ENCODE measurements at places on chromosomes 4 and X.
A peak's percentile ranks its signal among the peaks of the same experiment; 100 is the strongest.

- no peak for DNase-seq
These were observed 85.7 kb downstream of the TSPAN5 start for GRCh38 chr4:98572697-98573096.

GRCh38 chr4:153784166-153784699, 4.7 kb downstream of the SFRP2 start:
- no peak for DNase-seq

- no peak for DNase-seq
These were observed 120.3 kb downstream of the EVC2 start for GRCh38 chr4:5588046-5588445.

- no peak for DNase-seq
These were observed 287.7 kb upstream of the EMCN start for GRCh38 chr4:100805538-100805937.

GRCh38 chrX:95290455-95290854, 1394.2 kb upstream of the DIAPH2 start:
- DNase-seq = no peak

- DNase-seq = peak; percentile 27
These were observed 775 bp downstream of the KCTD8 start for GRCh38 chr4:44447563-44448504.

GRCh38 chr4:3502941-3503936, 29.0 kb downstream of the LRPAP1 start:
- DNase-seq = no peak

DNA sequence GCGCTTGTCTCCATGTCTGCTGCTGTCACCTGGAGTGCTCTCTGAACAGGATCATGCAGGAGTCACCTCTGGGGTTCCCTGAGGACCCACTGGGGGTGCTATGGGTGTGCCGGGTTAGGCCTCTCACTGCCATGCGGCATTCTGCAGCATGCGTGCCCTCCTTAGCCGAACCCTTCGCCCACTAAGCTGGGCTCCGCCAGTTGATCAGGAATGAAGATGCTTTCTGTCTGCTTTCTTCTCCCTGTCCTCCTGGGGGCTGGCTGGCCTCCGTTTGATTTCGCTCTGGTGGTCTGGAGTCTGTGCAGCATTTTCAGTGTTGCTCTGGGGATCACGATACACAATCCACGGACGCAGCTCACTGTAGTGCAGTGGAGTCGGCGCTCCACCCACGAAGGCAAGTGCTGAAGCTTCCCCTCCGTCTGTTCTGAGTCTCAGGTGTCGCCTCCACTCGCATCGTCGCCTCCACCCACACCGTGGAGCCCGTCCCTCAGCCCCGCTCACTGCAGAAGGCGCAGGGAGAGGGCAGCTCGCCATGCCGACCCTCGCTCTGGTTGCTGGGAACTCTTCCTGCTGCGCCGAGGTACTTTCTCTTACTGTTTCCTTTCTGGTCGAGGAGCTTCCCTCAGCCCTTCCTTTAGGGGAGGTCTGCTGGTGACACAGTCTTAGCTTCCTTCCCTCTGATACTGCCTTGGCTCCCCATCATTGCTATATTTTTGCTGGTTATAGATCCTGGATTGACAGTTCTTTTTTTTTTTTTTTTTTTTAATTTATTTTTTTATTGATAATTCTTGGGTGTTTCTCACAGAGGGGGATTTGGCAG, 29.2 kb downstream of the LETM1 start:
- DNase-seq = no peak

DNA sequence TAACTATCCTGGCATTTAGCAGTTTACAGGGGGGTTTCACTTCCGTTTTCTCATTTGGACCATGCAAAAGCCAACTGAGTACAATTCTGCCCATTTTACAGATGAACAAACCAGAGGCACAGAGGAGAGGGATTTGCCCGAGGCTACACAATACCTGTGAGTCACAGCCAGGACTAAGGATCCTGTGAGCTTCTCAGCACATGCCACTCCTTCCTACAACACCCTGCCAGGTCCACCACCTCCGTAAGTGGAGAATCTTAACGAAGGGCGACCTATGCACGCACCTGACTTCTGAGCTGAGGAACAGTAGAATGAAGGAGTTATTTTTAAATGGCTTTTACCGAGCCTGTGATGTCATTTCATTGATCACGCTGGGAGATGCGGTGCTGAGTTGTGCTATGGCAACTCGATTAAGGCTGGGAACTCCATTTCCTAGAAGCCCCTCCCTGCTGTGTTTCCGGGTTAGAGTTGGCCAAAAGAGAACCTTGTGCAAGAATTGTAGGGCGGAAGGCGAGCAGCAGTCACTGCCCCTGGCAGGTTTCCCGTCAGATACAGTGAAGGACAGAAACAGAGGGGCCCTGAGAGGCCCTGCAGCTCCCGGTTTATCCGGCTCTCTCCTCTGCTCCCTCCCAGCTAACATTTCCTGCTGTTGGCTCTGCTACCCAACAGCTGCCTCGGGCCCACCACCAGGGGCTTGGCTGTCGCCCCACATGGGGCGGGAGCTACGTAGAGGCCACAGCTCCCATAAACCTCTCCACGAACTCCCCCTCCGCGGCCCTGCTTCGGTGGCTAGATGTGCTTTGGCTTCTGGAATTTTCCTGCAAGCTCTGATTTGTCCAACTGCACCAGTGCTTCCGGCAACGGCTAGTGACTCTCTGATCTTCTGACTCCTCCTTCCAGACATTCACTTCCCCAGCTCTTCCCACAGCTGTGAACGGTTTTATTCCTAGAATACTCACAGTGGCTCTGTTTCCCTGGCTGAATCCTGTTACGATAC, 75.1 kb upstream of the USP9X start:
- DNase-seq = peak; percentile 45

DNA sequence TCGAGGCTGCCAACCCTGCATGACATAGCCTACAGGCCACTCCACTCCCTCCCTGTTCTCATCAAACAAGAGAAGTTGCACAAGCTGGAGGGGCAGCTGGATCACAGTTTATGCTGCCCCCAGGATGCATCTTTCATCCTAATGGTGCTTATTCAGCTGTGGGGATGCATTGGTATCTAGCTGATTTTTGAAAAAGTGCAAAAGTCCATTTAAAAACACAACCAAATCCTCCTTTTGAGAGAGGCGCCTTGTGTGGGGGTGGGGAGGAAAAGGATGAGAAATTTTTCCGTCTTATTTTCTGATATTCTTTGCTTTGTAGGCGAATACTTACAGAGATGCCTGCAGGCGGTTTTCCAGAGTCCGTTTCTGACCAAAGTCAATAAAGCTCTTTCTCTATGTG, 276.4 kb upstream of the BOD1L1 start:
- DNase-seq = no peak

- DNase-seq = no peak
These were observed 108.3 kb downstream of the TBC1D19 start for GRCh38 chr4:26692014-26692726.

DNA sequence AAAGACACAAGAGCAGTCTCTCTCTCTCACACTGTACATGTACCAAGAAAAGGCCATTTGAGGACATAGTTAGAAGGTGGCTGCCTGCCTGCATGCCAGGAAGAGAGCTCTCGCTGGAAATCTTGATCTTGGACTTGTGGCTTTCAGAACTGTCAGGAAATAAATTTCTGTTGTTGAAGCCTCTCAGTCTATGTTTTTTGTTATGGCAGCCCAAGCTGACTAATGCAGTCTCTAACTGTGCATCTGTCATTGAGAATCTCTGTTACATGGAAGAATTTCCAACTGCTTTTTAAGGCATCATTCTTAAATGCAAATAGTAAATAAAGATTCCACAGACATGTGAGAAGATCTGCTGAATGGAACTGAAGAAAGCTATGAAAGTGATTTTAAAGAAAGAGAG, 198.3 kb downstream of the PCDH10 start:
- no peak for DNase-seq

DNA sequence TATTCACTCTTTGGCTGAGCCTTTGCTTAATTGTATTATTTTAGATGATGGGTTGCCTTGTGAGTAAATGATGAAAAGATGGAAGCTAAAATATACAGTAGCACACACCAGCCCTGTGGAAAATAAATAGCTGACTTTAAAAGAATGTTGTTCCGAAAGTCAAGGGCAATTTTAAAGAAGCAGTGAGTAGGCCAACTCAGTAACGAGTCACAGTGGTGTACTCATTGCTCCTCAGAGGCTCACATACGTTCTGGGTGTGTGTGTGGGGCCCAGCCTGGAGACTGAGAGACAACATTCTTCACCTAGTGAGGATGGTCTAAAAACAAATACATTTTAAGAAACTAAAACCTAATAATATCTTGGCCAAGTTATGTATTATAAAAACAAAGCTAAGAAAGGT, 640.3 kb downstream of the TRIML1 start:
- no peak for DNase-seq

DNA sequence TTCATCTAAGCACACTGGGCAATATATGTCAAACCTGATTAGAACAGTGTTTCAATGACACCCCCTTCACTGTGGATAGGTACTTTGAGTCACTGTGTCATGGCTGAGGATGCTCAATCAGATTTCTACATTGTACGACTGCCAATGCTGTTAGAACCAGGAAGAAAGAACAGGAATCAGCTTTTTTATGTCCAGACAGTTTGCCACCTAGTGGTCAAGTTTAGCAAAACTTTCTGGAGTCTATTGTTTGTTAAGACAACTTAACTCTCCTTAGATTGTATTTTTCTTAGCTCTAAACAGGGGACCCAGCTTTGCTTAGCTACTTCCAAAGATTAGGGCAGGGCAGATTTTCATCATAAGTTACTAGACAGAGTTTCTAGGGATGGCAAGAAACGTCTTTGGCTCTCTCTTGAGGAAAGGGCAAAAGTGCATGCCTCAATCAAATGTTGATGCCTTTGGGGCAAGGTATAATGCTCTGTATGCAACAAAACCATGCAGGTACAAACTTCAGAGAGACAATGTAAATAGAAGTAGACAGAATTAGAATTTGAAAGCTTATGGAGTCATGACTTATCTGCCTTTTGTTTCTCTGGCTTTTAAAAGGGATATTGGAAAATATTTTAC, 40.5 kb upstream of the BMP3 start:
- peak; percentile 31 for DNase-seq

DNA sequence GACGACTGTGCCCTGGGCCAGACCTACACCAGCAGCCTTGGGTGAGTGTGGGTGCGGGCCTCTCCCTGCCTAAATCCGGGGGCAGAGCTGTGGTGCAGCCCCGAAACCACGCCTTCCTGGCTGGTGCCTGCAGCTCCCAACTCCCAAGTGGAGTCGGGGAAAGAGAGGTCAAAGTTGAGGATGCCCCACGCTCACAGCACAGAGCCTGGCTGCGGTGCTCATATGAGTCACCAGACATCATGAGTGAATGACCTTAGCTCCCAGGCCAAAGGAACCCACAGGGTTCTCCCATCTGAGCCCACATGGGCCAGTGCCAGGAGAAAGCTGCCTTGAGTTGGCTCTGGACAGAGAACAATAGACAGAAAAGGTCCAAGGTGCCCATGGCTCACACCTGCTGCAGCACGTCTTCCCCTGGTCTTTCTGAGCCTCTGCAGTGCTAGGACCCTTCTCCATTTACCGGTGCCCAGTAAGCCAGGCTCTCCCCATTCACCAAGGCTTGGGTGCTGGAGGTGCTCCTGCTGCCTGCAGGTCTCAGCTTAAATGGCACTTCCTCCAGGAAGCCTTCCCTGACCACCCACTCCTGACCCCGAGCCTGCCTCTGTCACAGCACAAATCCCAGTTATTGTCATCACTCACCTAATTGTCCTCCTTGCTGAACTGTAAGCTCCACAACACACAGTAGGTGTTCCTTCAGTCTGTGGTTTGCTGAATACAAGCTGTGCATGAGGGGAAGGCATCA, 224.2 kb downstream of the AFAP1 start:
- DNase-seq = no peak

DNA sequence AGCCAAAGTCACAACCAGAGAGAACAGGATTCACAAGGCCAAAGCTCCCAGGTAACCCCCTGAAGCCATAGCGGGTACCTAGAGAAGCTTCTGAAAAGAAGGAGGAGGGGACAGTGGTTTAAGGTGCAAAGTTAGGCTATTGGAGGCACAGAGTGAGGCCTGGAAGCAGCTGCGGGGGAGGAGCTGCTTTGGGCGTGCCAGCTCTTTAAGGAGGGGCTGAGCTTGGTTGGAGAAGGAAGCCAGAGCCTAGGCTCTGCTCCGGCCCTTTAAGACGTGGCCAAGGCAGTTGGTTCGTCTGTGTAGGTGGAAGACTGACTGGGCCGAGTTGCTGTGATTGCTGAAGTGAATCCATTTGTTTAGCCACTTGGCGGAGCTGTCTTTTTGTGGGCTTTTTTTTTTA, 1.5 kb downstream of the KLF8 start:
- DNase-seq = no peak

DNA sequence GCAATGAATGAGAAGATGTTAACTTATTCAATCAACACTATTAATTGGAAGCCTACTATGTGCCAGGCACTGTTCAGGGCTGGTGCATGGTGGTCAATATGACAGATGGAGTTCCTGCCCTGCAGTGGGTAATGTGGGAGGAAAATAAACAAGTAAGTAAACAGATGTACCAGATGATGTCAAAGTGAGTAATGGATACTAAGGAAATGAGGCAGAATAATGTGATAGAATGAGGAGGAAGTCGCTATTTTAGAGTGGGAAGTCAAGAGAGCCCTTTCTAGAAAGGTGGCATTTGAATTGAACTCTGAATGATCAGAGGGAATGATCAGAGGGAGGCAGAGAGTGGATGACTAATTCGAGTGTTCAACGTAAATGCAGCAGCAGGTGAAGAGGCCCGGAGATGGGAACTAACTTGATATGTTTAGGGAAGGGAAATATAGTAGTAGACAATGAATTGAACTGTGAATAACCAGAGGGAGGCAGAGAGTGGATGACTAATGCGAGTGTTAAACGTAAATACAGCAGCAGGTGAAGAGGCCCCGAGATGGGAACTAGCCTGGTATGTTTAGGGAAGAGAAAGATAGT, 48.3 kb downstream of the HMGB3 start:
- DNase-seq = no peak

DNA sequence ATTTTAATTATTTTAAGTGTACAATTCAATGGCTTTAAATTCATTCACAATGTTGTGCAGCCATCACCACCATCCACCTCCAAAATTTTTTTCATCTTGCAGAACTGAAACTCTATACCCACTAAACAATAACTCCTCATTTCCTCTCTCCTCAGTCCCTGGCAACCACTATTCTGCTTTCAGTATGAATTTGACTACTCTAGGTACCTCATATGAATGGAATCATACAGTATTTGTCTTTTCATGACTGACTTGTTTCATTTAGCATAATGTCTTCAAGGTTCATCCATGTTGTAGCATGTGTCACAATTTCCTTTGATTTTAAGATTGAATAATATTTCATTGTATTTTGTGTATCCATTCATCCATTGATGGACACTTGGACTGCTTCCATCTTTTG, 46.9 kb downstream of the KIF4A start:
- peak; percentile 9 for DNase-seq

DNA sequence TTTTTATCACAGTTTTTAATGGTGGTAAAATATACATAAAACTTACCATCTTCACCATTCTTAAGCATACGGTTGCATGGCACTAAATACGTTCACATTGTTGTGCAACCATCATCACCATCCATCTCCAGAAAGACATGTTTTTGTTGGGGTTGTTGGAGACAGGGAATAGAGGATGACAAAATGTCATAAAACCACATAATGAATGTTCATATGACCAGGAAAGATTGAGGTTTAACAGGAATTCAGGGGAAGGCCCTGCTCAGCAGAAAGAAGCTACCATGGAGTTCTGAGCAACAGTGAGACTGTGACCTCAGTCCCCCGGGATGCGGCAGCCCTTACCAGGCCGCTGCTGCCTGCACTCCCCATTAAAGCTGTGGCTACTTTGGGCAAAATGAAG, 63.9 kb upstream of the TRIM2 start:
- DNase-seq = no peak

- no peak for DNase-seq
These were observed 50.9 kb downstream of the MED28 start for GRCh38 chr4:17665346-17665745.

- no peak for DNase-seq
These were observed 341.4 kb upstream of the INTU start for GRCh38 chr4:127291316-127291715.

GRCh38 chr4:150781191-150781590, 199.2 kb downstream of the MAB21L2 start:
- DNase-seq = no peak
